Cortex of kidney (tissue), 1 donor: ENCODE measurements at places on chromosomes 6 and 20.

GRCh38 chr6:44042261-44042988 is 84.8 kb downstream of the MRPL14 start:
- DNase-seq, result no peak

DNA sequence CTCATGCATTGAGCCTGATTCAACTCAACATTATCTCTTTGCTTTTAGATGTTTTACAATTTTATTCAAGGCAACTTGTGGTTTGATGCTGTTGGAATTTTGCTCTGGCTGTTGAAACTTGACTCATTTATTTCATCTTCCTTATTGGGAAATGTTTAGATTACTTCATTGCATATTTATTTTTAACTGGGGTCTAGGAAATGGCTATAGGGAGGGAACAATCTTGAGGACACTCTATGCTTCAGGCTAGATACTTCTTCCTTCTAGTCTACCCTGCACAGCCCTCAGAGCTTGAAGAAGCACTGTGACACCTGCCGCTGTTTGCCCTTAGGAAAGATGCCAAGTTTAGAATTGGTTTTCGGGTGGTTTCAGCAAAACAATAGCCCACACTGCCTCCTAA is 183.4 kb downstream of the ADGRG6 start:
- no peak for DNase-seq

DNA sequence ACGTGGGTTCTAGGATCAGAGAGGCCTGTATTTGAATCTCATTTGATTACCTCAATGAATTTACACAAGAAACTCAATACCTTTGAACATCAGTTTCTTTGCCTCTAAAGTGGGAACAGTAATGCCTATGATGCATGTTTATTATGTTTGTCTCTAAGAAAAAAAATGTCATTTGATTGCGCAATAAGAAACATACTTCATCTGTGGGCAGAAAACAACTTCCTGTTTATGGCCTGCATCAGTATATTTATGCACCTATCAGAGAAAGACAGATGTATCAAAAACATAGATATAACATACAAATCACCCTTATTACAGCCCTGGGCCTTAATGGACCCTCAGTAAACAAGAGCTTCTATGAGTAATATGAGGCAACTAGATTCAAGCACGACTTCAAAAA is 516.4 kb upstream of the ARID1B start:
- no peak for DNase-seq

DNA sequence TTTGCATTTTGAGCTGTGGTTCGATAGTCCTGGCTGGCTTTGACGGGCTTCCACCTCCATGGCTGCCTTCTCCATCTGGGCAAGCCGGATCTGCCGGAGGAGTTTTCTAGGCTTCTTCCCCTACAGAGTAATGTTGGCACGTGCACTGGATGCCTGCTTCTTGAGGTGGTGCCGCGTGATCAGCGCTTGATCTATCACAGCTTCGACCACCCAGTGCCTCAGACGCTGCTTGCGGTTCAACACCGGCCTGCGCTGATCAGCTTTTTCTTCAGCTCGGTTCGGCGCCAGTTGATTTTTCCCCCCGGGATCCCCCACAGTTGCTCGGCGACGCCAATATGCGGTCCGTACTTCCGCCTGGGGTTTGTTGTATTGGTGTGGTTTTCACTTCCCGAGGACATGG is 23.5 kb downstream of the FBXO5 start:
- DNase-seq, result no peak

- no peak for DNase-seq
Measured at GRCh38 chr6:611928-612327, 45.0 kb downstream of the HUS1B start.

DNA sequence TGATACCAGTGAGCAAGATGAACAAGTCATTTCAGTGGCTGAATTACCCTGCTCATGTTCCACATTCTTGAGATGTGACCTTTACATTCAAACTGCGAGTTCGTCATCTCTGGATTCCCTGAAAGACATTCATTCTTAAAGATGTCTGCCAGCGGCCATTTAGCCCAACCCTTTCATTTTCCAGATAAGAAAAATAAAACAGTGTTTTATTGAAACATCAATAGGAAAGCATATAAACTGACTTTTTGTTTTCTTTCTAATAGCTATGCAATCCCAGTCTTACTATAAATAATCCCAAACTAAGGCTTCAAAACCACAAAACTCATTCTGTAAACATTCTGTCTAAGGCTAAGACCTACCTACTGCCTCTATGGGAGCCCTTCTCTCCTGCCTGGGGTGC is 134.0 kb downstream of the SAMD5 start:
- DNase-seq, result no peak

GRCh38 chr20:58103517-58103904 is 124.9 kb downstream of the ANKRD60 start:
- no peak for DNase-seq

DNA sequence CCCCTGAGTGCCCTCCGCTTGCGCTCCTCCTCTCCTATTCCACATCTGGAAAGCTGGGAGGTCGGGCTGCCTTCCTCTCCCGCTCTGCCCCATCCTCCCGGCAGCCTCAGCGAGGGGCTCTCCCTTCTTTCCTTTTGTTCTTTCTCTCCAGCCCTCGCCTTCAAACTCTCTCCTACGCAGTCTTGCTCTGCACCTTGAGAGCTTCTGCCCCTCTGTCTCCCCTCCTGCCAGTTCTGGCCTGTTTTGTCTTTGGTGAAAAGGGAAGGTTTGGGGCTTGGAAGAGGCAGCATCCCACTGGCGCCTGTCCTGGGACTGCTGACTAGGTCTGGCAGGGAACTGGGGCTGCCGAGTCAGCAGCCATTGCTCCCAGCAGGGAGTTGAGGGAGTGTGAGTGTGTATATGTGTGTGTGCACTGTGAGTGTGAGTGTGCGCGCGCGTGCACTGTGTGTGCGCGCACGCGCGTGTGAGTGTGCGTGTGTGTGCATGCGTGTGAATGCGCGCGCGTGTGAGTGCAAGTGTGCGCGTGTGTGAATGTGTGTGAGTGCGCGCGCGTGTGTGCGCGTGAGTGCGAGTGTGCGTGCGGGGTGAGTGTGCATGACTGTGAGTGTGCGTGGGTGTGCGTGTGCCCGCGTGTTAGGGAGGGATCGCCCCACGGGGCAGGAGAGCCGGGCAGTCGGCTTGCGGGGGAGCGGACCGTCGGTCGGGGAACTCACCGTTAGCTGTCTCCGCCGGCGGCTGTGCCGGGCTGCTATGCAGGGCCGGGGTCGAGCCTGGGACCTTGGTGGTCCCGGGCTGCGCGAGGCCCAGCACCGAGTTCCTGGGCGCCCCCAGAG is 523 bp downstream of the CPXM1 start:
- no peak for DNase-seq

DNA sequence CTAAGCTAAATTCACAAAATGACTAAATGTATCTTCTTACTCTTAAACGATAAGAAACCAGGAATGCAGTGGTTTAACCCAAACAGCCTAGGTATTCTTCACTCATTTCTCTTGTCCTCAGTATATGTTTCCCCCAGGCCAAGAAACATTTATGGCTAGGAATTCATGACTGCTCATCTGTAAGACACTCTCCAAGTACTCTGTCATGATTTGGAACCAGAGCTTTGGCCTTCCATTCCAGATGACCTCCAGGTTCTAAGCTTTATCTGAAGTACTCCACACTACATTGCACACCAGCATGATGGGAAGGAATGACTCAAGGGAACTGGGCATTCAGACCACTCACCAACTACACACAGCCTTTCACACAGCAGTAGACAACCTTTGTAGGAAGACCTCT is 29.3 kb downstream of the NT5E start:
- no peak for DNase-seq

GRCh38 chr20:23088866-23089265 is 2.7 kb upstream of the CD93 start:
- no peak for DNase-seq

DNA sequence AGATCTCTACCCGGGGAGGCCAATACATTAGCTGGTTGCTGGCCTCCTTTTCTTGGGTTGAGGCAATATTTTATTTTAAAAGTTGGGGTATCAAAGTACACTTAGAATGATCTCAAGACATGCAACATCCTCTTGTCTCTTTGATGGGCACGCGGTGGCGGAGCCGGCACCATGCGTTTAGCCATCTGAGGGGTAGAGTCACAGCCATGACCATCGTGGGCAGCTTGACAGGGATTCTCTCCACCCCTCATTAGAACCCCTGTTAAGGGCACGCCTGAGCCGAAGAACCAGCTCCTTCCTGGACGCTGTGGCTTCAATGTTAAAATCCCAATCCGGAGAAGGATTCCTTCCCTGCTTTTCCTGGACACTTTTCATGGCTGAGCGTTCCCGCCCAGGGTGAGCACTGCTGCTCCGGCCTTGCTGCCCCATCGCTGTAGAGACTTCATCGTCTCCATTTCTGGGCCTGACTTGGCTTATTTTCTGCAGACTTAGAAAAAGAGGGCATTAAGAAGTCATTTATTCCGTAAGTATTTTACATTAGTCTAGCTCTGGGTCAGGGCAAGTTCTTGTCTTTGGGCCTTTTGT is 142.7 kb upstream of the CDH4 start:
- no peak for DNase-seq

- no peak for DNase-seq
Measured at GRCh38 chr20:31908016-31908415, 37.6 kb downstream of the TTLL9 start.

- DNase-seq, result no peak
Measured at GRCh38 chr20:53071833-53072232, 99.7 kb downstream of the TSHZ2 start.

DNA sequence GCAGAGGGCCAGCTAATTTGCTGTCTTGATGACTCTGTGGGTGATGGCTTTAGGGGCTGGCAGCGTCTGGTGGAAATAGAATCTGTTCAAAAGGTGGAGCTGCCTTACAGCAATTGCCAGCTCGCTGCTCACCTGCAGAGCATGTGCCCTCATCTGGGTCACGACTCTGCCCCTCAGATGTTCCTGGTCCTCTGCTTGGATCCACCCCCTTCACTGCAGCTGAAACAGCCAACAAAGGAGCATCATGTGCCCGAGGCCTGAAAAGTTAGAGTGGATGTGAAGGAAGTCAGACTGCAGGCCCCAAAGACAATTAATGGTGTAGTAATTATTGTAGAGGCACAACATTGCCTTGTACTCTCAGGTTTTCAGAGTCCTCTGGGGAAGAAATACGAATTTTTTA is 19.9 kb downstream of the RREB1 start:
- DNase-seq, result no peak

DNA sequence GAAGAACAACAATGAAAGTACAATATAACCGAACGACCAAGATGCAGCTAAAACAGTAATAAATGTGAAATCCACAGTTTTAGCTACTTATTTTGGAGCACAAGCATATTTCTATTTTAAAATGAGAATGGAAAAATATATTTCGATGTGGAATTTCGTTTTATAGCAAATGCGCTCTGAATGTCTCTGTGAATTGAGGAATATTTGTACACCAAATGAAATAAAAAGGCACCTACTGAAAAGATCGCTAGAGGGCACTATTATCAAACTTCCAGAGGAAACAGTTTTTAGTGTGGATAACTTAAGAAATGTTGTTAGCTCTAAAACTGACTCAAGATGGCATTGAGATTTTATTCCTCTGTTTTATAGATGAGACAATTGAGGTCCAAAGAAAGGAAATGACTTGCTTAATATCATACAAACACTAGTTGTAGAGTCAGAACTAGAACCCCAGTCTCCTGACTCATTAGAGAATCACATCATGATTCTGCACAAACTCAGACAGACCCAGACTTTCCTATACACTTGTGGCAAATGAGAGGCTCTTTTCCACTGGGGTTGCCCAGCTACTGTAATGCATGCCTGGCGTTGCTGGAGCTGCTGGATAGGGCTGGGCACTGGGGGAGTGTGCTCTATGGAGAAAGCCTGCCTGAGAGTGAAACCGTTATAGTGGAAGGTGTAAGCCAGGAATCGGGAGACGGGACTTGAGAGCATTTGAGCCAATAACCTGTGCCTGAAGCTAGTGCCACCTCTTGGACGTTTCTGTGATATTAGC is 51.9 kb downstream of the GCLC start:
- DNase-seq, result no peak

GRCh38 chr6:81875782-81876293 is 123.4 kb upstream of the TENT5A start:
- no peak for DNase-seq

GRCh38 chr6:148628251-148628650 is 118.6 kb upstream of the UST start:
- no peak for DNase-seq

GRCh38 chr6:11093626-11094410 is at the start of gene SMIM13:
Gene SMIM13, plus strand, starts transcription at chr6:11093834. Its CDS starts 480 bp downstream, at chr6:11094314.
- peak; percentile 46 for DNase-seq

DNA sequence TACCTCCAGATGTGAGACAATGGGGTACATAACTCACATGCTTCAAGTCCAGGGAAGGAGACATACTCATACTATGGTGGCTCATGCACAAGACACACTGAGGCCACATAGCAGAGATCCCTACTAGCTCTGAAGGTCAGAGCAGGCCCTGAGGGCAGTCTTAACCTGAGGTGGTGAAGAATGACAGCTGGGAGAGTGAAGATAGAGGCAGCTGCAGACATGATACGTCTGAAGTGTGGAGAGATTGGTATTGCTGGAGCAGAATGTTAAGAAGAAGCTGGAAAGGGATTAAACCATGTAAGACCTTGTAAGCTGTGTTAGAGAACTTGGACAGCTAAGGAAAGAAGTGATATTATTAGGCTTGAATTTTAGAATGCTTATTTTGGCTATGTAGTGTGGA is 32.9 kb downstream of the PGM3 start:
- no peak for DNase-seq
